ENCODE measurements at places on chromosomes 5 and 9. TPM values are rescaled to one million over a fixed set of nuclear protein-coding genes. Genes with fewer than 3 reads are reported as not detected.

DCANP1 gene
- not detected for total RNA-seq

SPATA31D4 gene
- total RNA-seq: not detected

FSD1L gene
- total RNA-seq: 5.1 TPM

CAMK2A gene
- 0.51 TPM for total RNA-seq

NDOR1 gene
- total RNA-seq: 15.6 TPM

SAPCD2 gene
- total RNA-seq: 18.4 TPM

SIT1 gene
- total RNA-seq: not detected

PHF24 gene
- total RNA-seq: 0.08 TPM

ZBED3 gene
- total RNA-seq: 6.8 TPM

FLT4 gene
- total RNA-seq: 0.44 TPM

GRIN3A gene
- 0.03 TPM for total RNA-seq

WDR31 gene
- total RNA-seq: 0.80 TPM

PLPP7 gene
- 3.3 TPM for total RNA-seq

ALDH7A1 gene
- total RNA-seq: 52.9 TPM

GLRA1 gene
- total RNA-seq: not detected

DOCK8 gene
- 1.4 TPM for total RNA-seq

AIF1L gene
- 6.0 TPM for total RNA-seq

KIF24 gene
- 7.2 TPM for total RNA-seq

LRRTM2 gene
- not detected for total RNA-seq

CTSV gene
- total RNA-seq: 27.1 TPM

MLANA gene
- total RNA-seq: not detected

HRH2 gene
- total RNA-seq: 0.33 TPM

CCDC152 gene
- not detected for total RNA-seq
